ENCODE measurements at places on chromosomes 11 and 22.

- DNase-seq = no peak
Measured at GRCh38 chr22:49995041-49995360, 17.6 kb downstream of the IL17REL start.

DNA sequence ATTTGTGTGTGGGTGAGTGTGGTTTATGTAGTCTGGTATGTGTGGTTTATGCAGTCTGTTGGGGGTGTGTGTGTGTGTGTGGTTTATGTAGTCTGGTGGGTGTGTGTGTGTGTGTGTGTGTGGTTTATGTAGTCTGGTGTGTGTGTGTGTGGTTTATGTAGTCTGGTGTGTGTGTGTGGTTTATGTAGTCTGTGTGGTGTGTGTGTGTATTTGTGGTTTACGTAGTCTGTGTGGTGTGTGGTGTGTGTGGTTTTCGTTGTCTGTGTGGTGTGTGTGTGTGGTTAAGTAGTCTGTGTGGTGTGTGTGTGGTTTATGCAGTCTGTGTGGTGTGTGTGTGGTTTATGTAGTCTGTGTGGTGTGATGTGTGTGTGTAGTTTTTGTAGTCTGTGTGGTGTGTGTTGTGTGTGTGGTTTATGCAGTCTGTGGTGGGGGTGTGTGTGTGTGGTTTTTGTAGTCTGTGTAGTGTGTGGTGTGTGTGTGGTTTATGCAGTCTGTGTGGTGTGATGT lies 26.2 kb upstream of the PARVG start:
- no peak for DNase-seq

DNA sequence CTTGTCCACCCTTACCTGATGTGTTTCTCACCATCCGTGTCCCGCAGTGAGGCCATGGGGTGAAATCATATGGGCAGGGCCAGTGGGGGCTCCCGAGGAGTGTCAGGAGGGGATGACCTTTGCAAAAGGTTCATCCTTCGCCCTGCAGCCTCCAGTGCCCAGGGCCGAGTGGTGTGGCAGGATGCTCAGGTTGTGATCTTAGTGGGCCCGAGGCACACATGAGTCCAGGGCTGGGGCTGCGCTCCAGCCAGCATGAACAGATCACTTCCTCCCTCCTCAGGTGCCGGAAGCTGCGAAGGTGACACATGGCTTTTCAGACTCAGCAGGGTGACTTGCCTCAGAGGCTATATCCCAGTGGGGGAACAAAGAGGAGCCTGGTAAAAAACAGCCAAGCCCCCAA lies 2.8 kb upstream of the FKBP2 start:
- DNase-seq = no peak

- no peak for DNase-seq
Measured at GRCh38 chr11:95994329-95994728, 70.4 kb upstream of the MTMR2 start.

DNA sequence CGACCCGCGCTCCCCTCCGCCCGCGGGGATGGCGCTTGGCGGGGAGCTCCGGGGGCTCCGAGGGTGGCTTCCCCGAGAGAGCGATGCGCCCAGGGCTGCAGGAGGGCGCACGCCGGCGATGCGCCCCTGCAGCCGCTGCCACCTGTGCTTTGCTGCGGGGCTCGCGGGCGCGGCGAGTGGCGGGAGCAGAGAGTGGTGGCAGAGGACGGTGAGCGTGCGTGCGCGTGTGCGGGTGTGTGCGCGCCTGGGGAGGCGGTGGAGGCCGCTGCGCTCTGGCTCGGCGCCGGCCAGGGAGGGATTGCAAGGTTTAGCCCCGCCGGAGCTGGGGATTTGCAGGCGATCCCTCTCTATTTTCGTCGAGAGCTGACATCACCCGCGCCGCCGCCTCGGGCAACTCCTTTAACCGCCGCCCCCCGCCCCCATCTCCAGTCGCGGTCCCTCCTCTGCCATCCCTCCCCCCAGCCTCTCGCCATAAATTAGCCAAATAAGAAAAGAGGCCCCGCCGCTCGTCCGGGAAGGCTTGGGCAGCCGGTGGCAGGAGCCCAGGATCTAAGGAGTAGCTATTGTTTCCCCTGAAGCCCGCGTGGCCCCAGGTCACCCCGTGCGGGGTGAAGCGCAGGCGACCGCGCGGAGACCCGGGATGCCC lies at the start of gene SLC1A2:
Gene SLC1A2 (minus strand): TSS at position 375 of the 646 bp plus-strand sequence. CDS start 592 bp downstream, outside the sequence.
- DNase-seq = peak; percentile 71

DNA sequence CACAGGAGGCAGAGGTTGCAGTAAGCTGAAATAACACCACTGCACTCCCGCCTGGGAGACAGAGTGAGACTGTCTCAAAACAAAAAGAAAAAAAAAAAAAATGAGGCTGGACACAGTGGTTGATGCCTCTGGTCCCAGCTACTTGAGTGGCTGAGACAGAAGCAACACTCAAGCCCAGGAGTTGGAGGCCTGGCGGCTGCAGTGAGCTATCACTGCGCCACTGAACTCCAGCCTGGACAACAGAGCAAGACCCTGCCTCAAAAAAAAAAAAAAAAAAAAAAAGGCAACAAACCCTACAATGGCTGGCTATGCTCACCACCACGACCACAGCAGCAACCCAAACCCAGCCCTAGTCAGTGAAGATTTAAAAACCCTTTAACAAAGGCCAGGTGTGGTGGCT lies 8.2 kb downstream of the NAP1L4 start:
- DNase-seq = no peak

- DNase-seq = no peak
Measured at GRCh38 chr11:133697161-133697560, 148.2 kb downstream of the SPATA19 start.

GRCh38 chr11:56172256-56172830 lies 4.1 kb upstream of the OR5J2 start:
- DNase-seq = no peak

DNA sequence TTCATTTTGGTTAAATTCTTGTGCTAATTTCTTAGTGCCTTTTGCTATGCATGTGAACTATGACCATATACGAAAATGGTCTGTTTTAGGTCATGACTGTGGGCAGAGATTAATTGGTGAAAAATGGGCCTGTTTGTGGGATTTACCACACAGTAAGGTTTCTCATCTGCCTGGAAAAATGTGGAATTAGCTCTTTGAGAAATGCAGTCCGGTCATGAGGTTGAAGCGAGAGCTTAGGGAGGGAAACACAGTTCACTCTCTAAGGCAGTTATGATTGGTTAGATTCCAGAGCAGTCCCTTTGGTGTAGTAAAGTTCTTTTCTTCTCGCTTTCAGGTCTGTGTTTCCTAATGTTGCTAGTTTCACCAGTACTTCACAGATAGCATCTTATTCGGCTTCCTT lies 1.2 kb upstream of the PDE3B start:
- DNase-seq = no peak

DNA sequence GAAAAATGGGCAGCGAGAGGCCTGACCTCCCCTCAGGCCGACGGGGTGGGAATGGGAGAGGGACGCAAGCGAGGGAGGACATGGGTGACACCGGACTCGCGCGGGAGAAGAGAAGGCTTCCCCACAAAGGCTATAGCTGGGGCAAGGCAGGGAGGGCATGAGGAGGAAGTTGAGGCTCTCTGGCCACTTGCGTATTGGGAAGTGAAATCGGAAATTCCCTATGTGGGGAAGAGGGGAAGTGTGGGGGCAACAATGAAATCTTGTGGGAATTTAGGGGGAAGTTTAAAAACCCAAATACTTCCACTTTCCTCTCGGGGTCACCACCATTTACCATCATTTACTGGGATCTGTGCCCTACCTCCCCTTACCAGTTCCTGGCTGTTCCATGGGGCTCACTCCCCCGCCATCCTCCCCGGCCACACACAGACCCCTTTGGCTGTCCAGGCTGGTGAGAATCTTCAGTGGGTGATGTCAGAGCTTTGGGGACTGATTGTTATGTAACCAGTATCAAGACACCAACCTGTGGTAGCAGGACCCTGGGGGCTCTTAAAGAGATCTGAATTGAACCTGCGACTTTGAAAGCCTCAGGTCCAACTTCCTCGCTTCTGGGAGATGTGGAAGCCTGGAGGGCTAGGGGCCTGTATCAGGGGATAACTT lies 951 bp upstream of the EHD1 start:
- no peak for DNase-seq

DNA sequence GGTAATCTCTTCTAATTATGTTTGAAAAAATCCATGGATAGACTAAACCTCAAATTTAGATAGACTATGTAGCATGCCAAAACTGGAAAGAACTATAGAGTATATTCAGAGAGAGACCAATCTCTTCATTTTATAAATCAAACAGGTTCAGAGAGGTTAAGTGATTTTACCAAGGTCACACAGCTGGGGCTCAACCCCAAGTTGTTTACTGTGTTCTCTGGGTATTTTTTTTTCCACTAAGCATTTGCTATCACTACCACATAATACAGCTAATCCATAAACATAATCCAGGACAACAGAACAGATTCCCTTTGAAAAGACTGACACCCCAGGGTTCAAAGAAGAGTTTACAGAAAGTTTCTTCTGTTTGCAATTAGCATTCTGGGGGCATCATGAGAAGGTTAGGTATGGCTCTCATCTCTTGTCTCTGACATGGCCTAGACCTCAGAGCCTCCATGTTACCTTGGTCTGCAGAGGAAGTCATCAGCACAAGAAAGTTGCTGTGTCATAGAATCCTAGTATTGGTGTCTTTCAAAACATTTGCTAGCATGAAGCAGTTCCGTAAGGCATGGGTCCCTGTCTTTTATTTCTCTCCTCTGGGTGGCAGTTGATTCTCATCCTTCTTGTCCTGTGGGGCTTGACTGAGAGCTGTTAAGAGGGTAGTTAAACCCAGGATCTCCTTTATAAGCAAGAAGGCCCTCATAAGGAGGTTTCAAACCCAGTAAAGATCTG lies 94.5 kb upstream of the HSD17B12 start:
- no peak for DNase-seq

- DNase-seq = no peak
Measured at GRCh38 chr11:6735306-6735705, 36.5 kb downstream of the OR2AG2 start.

DNA sequence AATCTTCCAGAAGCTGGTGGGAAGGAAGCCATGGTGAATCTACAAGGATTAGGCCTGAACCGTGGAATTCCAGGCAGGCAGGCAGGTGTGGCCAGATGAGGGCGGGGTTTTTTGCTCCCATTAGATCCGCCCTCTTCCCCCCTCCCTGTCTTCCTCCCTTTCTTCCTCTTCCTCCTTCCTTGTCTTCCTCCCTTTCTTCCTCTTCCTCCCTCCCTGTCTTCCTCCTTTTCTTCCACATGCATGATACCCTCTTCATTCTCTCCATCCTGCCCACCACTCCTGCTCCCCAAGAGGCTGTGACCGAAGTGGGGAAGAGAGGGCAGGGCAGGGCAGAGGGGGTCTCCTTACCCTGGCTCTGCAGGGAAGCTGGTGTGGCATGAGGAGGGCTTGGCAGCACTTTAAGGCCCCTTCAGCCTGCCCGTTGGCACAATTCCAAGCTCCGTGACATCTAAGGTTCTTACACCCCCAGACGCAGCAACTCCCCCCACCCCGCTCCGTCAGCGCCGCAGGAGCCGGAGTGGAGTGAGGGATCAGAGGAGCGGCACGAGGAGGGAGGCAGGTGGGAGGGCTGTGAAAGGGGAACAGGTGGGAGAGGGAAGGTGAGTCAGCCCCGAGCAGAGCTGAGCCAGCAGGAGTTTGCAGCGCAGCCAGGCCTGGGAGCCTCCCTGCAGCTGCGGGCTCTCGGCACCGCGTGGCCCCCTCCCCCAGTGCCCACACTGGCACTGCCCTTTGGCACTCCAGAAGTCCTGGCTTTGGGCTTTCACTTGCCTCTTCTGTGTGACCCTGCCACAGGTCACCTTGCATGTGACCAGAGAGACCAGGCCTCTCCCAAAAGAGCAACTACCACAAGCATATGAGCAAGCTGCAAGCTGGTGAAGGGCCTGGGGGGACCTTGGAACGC lies 32.1 kb downstream of the KCNJ4 start:
- DNase-seq = no peak

- no peak for DNase-seq
Measured at GRCh38 chr11:117912497-117912896, 16.7 kb downstream of the TMPRSS13 start.

- no peak for DNase-seq
Measured at GRCh38 chr11:17839450-17839849, 104.9 kb downstream of the KCNC1 start.

- no peak for DNase-seq
Measured at GRCh38 chr11:128302425-128303186, 284.8 kb downstream of the ETS1 start.

DNA sequence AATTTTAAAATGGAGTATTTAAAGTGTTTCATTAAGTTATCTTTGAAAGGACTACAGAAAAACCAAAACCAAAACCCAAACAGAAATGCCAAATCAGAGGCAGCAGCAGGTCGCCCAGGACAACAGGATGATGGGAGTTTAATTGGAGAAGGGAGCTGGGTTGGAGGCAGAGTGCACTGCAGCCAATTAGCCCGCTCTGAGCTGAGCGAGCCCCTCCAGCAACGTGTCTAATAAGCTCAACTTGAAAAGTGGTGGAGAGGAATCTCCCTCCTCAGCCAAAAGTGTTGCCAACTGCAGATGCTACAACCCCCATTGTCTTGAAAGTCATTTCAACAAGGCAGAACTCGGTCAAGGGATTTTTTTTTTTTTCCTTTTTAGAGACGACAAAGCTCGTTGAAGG lies 323.9 kb downstream of the CADM1 start:
- DNase-seq = no peak

- DNase-seq = no peak
Measured at GRCh38 chr22:43127166-43127908, 15.9 kb downstream of the MCAT start.

- DNase-seq = no peak
Measured at GRCh38 chr11:126165757-126166156, 45.7 kb downstream of the RPUSD4 start.

DNA sequence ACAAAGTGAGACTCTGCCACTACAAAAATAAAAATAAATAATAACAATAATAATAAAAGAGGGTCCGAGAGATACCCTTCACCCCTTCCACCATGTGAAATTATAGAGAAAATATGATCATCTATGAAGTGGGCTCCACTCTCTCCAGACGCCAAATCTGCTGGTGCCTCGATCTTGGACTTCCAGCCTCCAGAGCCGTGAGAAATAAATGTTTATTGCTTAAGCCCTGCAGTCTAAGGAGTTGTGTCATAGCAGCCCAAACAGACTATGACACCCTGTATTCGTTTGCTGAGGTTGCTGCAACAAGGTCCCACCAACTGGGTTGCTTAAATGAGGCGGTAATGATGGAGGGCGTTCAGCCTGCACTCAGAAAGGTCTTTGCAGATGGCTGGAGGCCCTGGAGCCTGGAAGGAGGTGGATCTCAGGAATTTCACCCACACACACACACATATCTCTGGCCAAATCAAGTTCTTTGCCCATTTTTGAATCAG lies 7.6 kb upstream of the SEPTIN5 start:
- no peak for DNase-seq

DNA sequence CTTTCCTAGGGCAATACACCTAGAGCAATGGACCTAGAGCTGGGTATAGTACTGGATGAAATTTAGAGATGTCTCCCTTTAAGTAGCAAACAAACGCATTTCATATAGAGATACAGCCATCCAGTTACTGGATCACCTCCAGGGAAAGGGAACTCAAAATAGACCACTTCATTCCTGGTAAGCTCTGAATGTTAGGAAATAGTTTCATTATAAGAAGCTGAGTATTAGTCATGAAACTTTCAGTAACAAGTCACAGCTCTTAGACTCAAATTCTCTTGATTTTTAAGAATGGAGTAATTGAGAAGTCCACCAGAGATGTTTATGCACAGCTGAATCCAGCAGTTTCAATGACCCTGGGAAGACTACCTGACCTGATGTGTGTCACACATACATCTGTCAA lies 221.9 kb downstream of the FAM76B start:
- DNase-seq = no peak

GRCh38 chr22:33350491-33350890 lies 292.3 kb upstream of the SYN3 start:
- no peak for DNase-seq
